ENCODE measurements at places on chromosomes 1 and 21.

DNA sequence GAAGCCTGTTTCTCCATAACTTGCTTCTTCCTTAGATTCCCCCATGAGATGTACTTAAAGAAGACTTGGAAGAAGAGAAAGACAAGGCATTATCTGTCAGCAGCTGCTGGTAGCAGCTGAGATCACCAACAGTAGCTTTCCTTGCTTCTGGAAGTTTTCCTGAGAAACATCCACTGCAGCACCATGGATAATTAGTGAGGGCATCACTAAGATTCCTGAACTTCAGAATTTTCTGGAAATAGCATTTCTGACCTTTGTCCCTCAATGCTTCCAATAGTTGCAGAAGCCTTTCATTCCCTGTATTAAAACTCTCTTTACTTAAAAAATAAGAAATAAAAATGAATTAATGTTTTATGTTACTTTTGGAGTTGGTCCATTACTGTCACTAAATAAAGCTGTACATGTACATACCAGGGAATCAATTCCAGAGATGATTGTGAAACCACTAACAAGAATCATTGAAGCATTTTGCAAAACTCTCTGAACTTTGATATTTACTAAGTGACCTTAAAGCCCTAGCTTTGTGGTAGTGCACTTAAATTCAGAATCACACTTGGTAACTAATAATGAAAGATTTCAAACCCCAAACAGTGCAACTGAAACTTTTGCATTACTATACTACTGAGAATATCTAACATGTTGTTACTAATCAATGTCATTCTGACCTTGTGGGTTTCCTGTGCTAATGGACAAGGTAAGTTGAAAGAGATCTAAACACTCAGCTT is at the start of gene CFHR4:
CFHR4 (plus strand) TSS at position 538 of the 725 bp plus-strand sequence; CDS start at position 637, 99 bp downstream.
- no peak for DNase-seq

- DNase-seq: no peak
Measured at GRCh38 chr1:81802457-81802706, 1.6 kb downstream of the ADGRL2 start.

GRCh38 chr1:71640116-71640515 is 559.3 kb upstream of the ZRANB2 start:
- no peak for DNase-seq

GRCh38 chr1:173367136-173367535 is 110.0 kb upstream of the PRDX6 start:
- no peak for DNase-seq

DNA sequence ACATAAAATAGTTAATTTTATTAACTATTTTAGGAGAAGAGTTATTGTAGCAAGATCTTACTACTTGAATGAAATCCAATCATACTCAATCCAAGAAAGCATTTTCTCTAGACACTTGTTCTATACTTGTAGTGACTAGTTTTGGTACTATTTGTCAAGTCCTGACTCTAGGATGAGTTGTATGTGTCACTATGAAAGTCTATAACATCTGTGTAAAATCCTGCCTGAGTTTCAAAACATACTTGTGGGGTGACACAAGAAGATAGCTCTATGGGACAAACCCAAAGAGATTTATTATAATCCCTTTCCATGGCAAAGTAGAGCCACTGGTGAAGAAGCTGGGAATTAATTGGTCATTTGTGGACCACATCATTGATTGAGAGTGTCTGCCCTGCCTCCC is 1042.2 kb upstream of the ADGRL4 start:
- DNase-seq: no peak

DNA sequence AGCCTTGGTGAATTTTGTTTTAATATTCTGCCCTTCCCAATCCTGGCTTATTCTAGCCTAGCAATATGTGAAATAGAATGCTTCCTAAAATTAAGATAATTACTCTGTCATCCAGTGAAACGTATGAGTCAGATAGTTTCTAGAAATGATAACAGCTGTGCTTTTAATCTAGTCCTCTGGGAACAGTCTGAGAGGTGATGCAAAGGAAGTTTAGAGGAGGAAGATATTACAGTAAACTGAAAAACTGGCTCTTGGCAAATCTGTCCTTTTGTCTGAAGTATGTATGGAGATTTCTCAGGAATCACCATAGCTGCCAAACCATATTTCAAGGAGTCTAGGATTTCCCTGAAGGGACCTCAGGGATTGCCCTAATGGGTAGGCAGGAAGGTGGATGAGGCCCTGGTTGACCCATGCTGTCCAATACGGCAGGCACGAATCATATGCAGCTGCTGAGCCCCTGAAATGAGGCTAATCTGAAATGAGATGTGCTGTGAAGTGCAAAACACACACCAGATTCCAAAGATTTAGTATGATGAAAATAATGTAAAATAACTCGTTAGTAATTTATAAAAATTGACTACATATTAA is 70.8 kb upstream of the LBR start:
- no peak for DNase-seq

DNA sequence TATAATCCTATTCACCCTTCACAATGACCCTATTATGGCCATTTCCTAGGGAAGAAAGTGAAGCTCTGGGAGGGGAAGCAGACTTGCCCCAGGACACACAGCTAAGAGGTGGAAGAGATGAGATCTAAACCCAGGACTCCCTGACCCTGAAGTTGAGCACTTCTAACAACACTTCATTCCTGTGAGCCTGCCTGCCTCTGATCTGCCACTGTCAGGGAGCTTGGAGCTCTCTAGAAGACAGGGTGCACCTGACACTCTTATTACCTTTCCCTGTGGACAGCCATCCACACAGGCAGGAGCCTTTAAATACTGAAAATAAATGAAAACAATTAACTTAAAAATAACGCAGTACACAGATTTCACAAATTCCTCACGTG is 599 bp downstream of the MKNK1 start:
- no peak for DNase-seq

DNA sequence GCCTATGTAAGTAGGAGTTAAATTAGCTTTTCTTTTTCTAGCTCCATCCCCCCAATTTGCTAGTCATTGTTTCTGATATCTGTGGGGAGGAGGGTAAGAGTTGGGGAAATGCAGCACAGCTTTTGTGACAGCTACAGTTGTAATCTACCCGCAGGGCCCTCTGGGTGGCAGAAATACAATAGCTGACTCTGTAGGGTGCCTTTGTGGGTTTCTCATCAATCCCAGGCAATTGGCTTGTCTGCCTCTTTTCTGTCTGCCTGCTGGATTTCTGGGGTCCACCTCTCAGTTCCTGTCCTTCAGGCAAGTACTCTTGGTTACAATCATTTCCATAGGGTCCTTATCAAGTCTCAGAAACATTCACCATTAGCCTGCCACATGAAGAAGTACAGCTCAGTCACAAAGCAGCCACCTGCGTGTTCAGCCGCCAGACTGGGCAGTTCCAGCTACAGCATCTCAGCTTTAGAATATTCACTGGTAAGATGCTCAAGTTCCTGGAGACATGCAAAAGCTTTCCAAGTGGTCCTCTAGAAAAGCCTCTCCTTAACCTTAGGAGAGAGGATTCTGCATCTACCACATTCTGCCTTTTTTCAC is 19.2 kb upstream of the SLC44A5 start:
- no peak for DNase-seq

- DNase-seq: no peak
Measured at GRCh38 chr1:114342376-114342775, 168.6 kb downstream of the TRIM33 start.

GRCh38 chr1:21531241-21531640 is 22.0 kb downstream of the ALPL start:
- DNase-seq: no peak

- no peak for DNase-seq
Measured at GRCh38 chr1:234322979-234323378, 50.3 kb upstream of the COA6 start.

- DNase-seq: no peak
Measured at GRCh38 chr1:116514708-116515525, 55.9 kb downstream of the CD58 start.

DNA sequence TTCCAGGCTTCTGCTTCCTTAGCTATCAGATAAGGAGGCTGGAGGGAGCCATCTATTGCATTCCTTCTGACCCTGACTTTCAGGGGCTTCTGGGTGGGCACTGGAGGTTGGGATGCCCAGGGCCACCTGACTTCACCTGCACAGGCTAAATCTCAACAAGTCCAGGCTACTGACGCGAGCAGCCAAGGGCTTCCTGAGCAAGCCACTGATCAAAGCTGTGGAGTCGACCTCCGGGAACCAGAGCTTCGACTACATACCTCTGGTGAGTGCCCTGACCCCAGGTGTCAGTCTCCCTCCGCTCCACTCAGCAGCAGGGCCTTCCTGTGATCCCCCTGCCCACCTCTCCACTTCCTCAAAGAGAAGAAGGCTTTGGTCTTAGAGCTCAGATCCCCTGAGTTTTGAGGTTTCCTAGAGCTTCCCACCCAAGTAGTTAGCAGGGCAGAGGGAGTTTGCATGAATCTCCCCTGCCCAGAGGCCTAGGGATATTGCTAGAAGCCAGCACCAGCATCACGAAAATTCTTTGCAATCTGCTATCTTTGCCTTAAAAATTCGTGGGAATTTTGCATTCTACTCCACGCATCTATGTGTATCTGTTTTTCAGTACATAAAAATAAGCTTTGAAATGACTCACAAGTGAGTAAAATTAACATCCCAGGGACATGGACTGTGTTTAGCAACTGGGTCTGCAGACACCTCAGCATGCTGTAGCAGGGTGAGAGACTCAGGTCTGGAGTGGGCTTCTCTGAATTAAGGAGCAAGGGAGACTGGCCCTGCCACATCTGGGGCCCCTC is 61.4 kb downstream of the VWA5B1 start:
- DNase-seq: no peak

- no peak for DNase-seq
Measured at GRCh38 chr1:185044387-185044786, 971 bp upstream of the RNF2 start.

DNA sequence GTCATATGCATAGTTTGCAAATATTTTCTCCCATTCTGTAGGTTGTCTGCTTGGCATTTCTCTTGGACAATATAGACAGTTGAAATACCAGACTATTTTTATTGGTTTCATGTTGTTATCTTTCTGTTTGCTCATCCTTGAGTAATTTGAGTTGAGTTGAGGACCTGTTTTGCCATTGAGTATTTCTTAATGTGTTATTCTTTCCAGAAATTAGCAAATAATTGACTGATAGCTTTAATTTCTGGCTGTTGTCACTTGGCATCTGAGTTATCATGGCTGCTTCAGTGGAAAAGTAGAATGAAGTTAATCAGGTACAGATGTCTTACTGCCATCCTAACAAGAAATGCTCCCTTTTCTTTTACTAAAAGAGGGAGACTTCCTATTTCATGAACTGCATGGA is 264.8 kb upstream of the DUSP10 start:
- no peak for DNase-seq

GRCh38 chr1:30929135-30929889 is 20.8 kb upstream of the SDC3 start:
- DNase-seq: no peak

DNA sequence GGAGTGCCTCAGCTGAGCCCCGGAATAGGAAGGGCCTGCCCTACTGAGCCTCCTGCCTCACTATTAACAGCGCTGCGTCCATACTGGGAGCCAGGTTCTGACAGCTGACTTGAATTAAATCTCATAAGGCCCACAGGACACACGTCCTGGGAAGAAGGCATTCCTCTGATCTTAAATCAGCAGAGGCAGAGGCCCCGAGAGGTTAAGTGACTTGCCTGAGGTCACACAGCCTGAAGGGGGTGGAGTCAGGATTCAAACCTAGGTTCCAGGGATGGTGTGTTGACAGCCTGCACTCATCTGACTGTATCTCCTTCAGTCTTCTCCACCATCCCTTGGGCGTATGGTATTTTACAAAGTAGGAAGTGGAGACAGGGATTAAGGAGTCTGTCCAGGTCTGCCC is 79.8 kb downstream of the AJAP1 start:
- DNase-seq: no peak

GRCh38 chr1:112057736-112058135 is 68.3 kb upstream of the KCND3 start:
- no peak for DNase-seq

GRCh38 chr1:52709016-52709415 is 10.9 kb upstream of the COA7 start:
- DNase-seq: no peak

DNA sequence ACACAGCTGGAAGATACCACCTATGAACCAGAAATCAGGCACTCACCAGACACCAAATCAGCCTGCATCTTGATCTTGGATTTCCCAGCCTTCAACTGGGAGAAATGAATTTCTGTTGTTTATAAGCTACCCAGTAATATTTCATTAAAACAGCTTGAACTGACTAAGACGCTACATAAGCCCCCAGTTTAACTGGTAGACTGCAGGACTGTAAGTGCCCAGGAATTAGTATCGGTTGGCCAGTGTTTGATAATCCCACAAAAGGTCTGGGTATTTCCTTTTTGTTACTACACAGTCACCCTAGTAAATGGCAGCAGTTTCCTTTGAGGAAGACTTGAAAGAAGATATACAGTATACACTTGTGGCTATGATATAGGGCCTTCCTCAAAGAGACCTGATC is 7.3 kb upstream of the SLC35D1 start:
- DNase-seq: no peak

DNA sequence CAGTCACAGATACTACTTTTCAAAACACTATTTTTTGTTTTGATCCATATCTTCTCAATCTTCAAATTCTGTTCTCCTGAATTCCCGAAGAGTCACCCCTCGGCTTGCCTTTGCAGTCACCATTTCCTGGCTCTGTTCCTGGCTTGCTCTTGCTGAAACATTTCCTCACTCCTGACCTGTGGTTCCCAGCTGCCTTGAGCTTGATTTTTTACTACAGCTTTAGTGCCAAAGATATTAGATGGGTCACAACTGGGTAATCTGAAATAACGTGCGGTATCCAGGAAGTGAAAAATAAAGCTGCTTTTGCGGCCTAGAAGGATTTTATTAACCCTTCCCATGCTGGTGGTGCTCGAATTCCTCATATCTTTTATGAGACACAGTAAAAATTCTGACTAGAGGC is 318.8 kb downstream of the PCP4 start:
- DNase-seq: no peak

DNA sequence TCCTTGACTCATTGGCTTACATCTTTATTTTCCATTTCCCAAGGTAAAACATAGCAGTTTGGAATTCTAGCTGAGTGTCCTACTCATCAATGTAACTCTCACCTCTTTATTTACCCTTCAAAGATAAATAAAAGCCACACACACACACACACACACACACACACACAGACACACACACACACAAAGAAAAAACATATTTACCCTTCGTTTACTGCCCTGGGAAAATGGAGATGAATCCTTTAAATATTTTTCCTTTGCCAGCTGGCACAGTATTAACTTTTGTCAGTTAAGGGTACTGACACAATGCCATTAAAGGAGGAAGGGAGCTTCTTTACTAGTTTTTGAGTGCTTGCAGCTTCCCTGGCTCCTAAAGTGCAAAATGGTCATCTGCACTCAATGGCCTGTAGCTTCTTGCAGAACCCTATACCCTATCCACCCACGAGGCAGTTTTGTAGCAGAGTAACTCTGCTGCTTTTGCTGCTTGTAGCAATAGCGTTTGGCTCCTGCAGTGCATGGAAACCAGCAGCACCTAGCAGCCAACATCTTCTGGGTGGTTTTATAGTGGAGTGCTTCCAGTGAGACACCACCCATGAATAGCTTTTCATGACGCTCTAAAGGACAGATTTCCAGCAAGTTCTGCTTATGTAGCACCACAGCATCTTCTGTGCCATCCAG is 103.7 kb downstream of the HS2ST1 start:
- no peak for DNase-seq

All from anterior cingulate cortex (tissue), 58 donors.